T-helper 9 cell (primary cell): ENCODE measurements at places on chromosomes 12 and 14.
A peak's percentile ranks its signal among the peaks of the same experiment; 100 is the strongest.

DNA sequence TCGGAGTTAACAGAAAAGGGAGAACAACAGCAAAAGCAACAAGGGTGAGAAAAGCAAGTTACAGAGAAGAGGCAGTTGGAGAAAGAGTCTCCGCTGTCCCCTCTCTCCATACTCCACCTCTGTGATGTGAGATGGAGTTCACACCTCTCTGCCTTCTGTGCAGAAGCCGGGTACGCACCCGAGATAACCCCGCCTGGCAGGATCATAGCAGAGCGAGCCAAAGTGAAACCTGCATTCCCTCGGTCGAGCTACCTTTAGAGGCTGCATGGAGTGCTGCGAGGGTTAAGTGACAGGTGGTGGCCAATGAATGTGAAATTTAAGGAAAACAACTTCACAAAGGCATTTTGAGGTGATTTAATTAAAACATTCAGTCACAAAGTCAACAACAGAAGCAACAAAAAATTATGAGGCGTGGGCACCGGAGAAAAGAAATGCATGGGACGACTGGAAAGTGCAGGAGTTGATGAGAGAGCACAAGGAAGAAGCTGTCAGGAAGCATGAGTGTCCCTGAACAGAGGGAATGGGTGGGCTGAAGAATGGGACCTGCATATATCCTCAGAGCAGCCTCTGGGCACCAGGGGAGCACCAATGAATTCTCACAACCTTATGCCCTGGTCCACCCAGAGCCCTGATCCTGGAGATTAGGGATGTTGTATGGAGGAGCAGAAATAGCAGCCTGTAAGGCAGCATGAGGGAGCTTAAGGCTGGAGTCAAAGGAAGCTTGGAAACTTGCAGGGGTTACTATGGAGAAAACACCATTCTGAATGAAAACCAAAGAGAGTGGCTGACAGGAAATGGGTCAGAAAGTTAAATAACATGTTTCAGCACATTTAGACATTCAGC lies 208.3 kb downstream of the EMP1 start:
- DNase-seq, result no peak

DNA sequence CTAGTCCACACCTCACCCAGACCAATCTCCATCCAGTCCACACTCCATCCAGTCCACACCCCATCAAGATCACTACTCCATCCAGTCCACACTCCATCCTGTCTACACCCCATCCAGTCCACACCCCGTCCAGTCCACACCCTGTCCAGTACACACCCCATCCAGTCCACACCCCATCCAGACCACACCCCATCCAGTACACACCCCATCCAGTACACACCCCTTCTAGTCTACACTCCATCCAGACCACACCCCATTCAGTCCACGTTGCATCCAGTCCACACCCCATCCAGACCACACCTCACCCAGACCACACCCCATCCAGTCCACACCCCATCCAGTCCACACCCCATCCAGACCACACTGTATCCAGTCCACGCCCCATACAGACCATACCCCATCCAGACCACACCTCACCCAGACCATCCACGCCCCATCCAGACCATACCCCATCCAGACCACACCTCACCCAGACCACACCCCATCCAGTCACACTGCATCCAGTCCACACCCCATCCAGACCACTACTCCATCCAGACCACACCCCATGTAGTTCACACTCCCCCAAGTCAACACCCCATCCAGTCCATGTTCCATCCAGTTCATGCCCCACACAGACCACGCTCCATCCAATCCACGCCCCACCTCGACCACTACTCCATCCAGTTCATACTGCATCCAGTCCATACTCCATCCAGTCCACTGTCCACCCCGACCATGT lies 116.6 kb upstream of the RTL1 start:
- no peak for DNase-seq

- no peak for DNase-seq
Observed at GRCh38 chr12:16012117-16012516, 101.0 kb downstream of the DERA start.

DNA sequence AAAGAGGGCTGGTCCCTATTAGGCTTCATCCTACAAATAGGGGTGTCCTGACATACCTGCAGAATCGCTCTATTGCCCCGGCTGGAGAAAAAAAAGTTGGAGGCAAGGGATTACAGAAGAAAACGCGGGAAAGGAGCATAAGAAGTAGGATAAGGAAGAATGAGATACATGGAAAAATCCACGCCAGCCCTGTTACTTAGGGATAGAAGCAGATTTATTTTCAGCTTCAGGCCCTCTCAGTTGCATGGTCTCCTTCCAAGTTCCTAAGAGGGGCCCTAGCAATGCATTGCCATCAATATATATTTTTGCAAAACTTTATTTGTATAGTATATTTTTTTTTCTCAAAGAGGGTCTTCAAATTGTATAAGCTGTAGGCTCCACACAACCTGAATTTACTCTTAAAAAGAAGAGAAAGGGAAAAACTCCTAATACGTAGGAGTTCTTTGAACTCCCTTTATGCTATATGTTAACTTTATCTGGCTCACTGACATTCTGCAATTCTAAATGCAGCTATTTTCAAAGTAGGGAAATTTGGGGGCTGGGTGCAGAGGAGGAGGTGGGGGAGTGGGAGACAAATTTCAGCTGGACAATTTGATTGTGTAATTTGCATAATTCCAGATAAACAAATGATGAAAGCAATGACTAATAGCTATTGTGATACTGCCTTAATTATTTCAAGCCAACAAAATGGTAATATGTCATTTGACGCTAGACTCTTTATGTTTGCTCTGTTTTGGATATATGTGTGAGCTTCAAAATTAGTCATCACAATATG lies 137.7 kb upstream of the TRHDE start:
- no peak for DNase-seq

DNA sequence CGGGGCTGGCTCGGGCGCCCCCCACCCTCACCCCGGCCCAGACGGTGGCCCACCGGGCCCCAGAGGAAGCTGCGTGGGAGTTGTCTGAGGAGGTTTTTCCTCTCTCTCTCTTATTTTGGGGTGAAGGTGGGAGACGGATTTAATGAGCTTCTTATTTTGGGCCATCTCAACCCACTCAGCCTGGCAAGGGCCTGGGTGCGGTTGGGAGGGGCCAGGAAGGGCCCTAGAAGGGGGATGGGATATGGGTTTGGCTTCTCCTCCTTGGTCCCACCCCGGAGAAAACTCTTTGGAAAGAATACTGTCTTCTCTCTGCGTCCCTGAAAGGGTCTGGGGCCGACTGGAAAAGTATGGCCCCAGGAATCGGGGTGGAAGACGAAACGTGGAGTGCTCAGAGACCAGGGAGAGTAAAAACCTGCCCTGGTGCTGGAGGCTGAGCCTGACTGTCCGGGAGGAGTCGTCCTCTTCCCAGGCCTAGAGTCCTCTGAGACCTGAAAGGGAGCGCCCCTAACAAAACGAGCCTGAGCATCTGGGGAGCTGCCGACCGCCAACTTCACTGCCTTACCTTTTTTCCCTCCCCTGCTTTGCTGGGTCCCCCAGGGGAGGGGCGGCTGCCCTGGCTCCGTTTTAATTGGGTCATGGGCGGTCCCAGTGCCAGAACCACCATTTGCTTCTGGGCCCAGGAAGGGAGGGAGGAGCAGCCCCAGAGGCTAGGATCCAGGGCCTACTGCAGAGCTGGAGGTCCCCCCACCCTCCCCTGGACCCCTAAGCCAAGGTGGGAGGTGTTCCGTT lies 1.6 kb downstream of the MMP14 start:
- DNase-seq, result no peak

- peak; percentile 16 for DNase-seq
Observed at GRCh38 chr12:48815126-48816110, 2.9 kb upstream of the CACNB3 start.

GRCh38 chr14:23300687-23301223 lies 1.9 kb downstream of the PPP1R3E start:
- no peak for DNase-seq
